ENCODE measurements at places on chromosomes 3 and 15.

GRCh38 chr3:158103081-158103886 lies 2.9 kb downstream of the SHOX2 start:
- no peak for DNase-seq

- DNase-seq, result no peak
These were observed 161.4 kb downstream of the CHST2 start for GRCh38 chr3:143280984-143281383.

- DNase-seq, result no peak
These were observed 315.3 kb upstream of the UBE2E2 start for GRCh38 chr3:22887664-22888291.

DNA sequence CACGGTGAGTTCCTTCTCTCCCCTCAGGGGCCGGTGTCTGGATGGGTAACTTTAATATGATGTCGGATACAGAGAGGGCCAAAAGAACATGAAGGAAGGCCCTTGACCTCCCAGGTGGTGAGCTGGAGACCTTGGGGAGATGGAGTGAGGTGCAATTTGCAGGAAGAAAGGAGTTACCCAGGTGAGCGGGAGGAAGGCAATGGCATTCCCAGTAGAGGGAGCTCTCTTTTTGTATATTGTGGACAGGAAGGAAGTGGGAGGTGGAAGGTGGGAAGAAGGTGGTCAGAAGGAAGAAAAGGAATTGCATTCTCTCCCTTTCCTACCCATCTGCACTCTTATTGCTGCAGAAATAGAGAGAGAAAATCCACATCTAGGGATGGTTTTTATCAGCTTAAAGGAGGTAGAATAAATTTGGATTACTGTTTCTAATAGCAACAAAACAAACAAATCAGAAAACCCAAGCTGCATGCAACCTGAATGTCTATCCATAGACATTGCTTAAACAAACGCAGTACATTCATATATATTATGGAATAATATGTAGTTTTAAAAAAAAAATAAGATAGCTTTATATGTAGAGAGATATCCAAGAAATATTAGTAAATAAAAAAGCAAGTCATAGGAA lies 169.0 kb upstream of the TSC22D2 start:
- no peak for DNase-seq

DNA sequence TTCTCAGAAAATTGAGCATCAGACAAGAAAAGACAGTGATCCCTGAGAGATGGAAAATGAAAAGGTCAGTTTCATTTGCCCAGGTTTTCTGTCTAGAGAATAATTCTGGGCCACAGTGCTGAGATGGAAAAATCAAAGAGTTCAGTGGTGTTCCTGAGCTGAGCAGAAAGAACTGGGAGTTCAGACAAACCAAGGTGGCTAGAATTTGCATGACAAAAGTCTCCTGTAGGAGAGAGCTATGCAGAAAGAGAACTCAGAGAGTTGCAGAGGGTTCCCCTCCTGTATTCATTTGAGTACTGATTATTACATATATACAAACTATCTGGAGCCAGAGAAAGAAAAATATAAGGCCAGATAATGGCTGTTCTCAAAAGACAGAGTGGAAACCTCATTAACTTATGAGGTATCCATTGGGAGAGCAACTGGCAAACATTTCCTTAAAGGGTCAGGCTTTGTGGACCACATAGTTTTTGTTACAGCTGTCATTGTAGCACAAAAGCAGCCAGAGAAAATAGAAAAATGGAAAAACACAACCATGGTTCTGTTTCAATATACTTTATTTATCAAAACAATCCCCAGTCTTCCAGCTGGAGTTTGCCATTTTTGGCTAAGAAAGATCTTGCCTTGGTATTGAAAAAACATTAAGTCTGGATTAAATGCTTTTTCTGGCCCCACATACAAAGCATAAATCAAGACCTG lies 1004.1 kb downstream of the TBL1XR1 start:
- no peak for DNase-seq

DNA sequence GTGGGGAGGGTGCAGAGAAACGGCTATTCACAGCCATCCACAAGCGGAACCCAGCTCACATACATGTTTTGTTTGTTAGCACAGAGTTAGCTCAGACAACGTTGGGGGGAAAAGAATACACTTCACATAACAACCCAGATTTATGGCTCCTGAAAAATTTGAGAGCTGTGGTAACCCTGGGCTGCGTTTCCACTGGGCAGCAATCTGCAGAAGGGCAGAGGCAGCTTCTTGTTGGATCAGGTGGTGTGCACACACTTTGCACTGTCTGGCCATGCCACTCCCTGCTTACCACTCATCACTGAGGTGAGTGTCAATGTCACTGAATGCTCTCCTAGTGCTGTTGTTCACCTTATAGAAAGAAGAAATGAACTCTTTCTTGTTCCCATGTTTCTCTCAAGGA lies 299.8 kb upstream of the SOX14 start:
- DNase-seq, result no peak

DNA sequence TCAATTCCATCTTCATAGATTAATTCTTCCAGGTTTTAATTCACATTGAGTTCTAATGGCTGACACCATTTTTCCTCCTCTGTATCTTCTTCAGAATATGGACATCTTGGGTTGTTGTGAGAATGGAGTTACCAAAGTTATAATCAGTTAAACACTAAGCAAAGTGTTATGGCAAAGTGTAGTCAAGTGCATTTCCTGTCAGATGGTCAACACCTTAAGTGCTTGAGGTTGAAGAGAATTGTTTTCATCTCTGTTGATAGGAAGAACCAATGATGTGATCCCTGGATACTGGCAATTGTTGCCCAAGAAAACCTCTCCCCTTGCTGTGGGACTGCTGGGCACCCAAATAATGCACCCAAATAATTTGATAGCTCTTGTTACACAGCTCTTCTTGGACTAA lies 102.6 kb upstream of the SATB1 start:
- peak; percentile 19 for DNase-seq

DNA sequence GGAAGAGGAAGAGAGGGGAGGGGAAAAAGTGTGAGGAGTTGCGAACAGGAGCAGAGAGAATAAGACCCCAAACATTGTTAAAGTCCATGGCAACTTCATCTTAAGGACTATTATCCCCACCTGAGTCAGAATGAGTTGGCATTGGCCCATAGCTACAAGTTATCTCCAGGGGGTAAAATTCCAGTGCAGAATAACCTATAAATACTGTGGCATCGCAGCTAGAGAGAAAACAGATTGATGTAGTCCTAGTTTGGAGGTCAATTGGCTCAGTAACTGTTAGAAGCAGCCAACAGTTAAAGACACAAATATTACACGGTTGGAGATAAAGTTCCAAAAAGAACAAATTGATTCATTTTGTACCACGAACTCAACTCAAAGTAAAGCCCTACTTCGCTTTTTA lies 313.9 kb upstream of the CCDC54 start:
- no peak for DNase-seq

GRCh38 chr3:58028902-58029301 lies 20.7 kb downstream of the FLNB start:
- no peak for DNase-seq

DNA sequence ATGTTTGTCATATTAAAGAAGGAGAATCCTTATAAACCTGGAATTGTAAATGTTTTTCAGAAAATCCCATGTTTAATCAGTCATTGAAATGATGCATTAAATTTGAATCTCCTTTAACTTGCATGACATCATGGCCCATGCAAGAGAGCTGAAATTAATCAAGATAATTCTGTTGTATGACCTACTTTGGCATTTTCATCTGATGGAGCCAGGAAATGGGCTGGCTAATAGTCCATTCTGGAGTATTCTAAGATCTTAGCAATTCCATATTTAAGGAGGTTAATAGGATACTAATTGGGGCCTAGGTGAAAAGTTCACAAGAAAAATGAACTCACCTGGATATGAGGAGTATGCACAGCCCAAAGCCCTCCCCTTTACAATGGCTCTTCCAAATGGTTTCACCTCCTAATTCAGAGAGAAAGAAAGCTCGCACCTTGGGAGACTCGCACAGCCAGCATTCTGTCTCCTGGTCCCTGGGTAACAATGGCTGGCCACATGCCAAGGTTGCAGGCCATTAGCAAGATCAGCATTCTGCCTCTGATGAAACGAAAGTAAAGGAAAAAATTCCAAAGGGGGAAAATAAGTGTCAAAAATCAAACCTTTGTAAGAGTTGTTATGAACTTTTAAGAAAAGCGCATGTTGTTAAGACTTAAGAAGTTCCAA lies 786.4 kb downstream of the MCTP2 start:
- DNase-seq, result no peak

DNA sequence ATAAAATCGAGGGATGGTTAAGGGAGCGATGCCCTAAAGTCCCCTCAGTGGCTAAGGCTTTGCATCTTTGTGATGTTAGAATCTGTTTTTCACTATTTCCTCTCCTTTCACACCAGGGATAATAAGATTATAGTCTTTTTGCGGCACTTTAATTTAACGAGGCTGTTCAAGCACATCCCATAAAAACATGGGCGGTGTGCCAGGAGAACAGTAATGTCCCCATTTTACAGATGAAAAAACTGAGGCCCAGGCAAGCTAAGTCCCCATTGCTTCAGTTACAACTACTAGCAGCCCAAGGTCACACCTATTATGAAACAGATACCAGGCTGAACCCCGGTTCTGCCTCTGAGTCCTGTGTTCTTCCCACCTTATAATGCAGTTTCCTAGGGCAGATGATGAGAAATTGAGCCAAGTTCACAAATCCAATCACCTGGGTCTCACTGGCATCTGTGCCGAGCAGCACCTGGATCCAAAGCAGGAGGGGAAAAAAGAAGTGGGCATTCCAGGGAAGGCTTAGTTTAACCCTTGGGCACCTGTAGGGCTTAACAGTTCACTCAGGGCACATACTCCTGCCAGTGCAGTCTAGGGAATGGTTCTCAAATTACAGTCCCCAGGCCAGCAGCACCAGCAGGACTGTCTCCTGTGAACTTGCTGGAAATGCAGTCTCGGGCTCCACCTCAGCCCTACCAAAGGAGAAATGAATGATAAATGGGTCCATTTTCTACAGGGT lies 169.3 kb downstream of the RAB11A start:
- no peak for DNase-seq

GRCh38 chr3:122091602-122092295 lies 36.6 kb downstream of the CD86 start:
- DNase-seq, result no peak

- no peak for DNase-seq
These were observed 428.5 kb downstream of the OCA2 start for GRCh38 chr15:27670486-27671209.

DNA sequence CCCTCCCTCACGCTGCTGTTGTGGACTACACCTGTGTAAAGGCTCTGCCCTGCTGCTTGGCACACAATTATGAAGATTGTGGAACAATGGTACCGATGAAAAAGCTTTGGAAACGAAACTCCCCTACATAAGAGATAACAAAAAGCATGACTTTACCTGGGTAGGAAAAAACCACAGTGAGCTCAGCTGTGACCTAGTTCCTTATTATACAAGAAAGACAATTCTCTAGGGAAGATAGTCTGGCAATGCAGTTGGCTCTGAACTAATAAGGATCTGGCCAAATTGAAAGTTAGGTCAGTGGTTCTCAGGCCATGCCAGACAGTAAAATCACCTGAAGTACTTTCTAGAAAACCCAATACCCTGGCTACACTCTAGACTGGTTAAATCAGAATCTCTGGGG lies 16.1 kb downstream of the CLEC3B start:
- no peak for DNase-seq

- DNase-seq, result no peak
These were observed 52.4 kb upstream of the SRGAP3 start for GRCh38 chr3:9301798-9302197.

- DNase-seq, result no peak
These were observed 4.9 kb upstream of the GPR87 start for GRCh38 chr3:151321526-151321925.

- no peak for DNase-seq
These were observed 72.5 kb upstream of the PRR23C start for GRCh38 chr3:139117136-139117675.

DNA sequence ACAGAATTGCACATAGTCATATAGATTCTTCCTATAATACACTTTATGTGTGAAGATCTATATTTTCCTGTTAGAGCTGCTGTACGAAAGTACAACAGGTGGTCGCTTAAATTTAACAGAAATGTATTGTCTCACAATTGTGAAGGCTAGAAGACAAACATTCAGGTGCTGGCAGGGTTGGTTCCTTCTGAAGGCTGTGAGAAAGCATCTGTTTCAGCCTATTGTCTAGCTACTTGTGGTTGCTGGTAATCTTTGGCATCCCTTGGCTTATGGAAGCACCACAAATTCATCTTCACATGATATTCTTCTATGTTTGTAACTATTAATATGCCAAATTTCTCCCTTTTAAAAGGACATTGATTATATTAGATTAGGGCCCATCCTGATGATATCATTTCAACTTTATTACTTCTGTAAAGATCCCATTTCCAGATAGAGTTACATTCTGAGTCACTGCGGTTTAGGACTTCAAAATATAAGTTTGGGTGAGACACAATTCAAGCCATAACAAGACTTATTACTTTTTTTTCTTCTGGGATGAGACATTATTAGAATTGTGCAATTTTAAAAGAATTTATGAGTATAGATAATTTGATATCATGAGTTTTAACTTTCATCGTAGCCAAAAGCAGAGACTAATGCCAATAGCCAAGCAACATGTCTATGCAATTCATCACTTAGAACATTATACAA lies 248.1 kb upstream of the BCHE start:
- no peak for DNase-seq

- no peak for DNase-seq
These were observed 39.1 kb downstream of the MYO1E start for GRCh38 chr15:59333401-59334075.

Measured in CD4-positive, alpha-beta T cell treated with Interferon alpha-2 for 1 hour (primary cell).